A549 treated with ZK216348 at 1 μM for 4 hours (cell line): ENCODE measurements at places on chromosomes 13 and 19. TPM values are rescaled to one million over a fixed set of nuclear protein-coding genes. Genes with fewer than 3 reads are reported as not detected.

Gene CCDC9
- total RNA-seq: 21.5 to 29.7 TPM (median 25.9 TPM) in 5 replicates

Gene KL
- 0.07 TPM in 1 of 5 replicates, not detected in the others for total RNA-seq

Gene EDNRB
- total RNA-seq: not detected in 5 replicates

Gene OR7C1
- total RNA-seq: not detected in 5 replicates
